ENCODE measurements at places on chromosomes 3 and 15.
A peak's percentile ranks its signal among the peaks of the same experiment; 100 is the strongest.

GRCh38 chr3:45435961-45436360 is 47.6 kb downstream of the LARS2 start:
- DNase-seq, result no peak

GRCh38 chr15:66647358-66647757 is 54.7 kb upstream of the SMAD6 start:
- DNase-seq, result no peak

- peak; percentile 97 for DNase-seq
These were observed 4.4 kb upstream of the CLDN11 start for GRCh38 chr3:170414202-170414663.

DNA sequence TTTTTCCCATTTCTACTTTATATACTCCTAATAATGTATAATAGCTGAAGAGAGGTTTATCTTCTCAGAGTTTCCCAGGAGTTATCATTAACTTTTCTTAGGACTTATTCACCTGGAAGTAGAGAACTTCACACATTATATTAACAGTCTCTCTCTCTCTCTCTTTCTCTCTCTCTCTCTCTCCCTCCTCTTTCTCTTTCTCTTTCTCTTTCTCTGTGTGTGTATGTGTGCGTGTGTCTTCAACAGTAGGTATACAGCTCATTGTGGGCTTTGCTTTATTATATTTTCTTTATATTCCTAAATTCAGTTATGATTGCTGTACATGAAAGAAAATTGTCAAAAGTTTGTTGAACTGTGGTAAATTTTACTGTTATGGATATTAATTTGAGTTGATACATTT is 353.8 kb downstream of the ROBO1 start:
- DNase-seq, result no peak

DNA sequence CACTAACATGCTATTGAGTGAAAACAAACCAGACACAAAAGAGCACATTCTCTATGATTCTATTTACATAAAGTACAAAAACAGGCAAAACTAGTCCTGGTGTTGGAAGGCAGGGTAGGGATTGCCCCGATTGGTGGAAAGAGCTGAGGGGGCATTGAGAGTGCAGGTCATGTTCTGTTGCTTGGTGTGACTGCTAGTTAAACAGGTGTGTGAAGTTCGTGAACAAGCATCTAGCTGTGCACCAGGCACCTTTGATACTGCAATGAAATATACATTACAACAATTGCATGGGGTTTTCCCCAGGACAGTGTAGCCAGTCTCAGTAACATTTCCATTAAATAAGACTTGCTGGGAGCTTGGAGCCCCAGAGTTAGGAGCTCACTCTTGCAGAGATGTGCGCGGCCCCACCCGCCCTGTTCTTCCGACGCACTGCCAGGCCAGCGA is 26.3 kb upstream of the THRB start:
- DNase-seq, result no peak

- DNase-seq, result peak; percentile 88
These were observed at the start of gene TRIP4 for GRCh38 chr15:64387562-64388168. TSS of gene TRIP4 (plus strand) at chr15:64387836. CDS start at chr15:64387864, 28 bp downstream.

DNA sequence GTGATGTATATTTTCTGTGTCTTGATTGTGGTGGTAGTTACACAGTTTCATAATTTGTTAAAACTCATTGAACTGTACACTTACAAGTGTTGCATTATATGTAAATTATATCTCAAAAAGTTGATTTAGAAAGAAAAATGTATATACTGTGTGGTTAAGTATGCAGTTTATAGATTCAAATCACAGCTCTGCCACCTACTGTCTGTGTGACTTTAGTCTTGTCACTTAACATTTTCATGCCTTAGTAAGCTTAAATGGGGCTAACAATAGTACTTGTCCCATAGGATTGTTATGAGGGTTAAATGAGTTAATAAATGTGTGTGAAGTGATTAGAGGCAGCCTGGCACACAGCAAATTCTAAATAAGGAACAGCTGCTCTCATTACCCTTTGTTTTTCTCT is 120.9 kb upstream of the P2RY1 start:
- no peak for DNase-seq

DNA sequence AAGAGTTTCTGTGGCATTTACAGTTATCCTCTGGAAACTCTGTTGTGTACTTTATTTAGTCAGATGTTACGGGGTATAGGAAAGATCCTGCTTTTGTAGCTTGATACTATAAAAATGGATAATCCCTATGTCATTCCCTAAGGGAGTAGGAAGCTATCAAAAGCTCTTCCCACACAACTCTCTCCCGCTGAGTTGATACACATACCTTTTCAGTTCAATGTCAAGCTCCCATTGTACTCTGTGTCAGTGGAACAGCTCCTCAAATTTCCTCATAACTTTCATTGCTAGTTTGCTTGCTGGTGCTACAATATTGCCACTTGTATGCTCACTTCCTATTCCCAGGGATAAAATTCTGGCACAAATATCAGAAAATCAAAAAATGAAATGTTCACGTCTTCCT is 893.3 kb upstream of the GBE1 start:
- no peak for DNase-seq

GRCh38 chr3:124826703-124827102 is 60.5 kb downstream of the ITGB5 start:
- DNase-seq, result peak; percentile 56

GRCh38 chr3:171703144-171703543 is 107.1 kb downstream of the PLD1 start:
- DNase-seq, result no peak

GRCh38 chr15:35206060-35206675 is 121.1 kb upstream of the NANOGP8 start:
- no peak for DNase-seq

DNA sequence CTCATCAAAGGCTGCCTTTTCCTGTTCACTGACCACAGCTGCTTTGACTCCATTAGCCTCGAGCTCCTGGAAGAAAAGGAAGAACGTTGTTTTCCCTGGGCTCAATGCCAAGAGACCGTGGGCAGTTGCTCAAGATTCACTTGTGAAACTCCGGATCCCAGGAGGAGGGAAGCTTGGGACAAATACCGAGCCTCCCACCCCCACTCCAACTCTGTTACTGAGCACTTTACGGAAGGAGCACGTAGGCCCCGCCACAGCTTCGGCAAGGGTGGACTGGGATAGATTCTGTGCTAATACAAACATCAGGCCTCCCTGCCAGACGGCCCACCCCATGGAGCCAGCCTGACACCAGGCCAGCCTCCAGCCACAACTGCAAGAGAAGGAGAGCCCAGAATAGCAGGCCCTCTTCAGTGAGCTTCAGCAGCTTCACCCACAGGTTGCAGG is 10.8 kb upstream of the FANCD2 start:
- peak; percentile 91 for DNase-seq

DNA sequence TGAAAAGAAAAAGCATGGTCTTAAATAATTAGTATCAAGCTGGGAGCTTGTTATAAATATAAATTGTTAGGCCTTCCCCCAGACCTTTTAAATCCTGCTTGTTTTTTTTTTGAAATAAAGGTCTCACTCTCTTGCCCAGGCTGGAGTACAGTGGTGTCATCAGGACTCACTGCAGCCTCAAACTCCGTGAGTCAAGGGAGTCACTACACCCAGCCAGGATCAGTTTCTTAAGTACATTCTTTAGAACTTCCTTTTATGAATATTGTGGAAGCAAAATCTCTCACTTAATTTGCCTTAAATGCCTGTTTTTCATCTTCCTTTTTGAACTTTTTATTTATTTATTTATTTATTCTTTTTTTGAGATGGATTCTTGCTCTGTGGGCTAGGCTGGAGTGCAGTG is 20.8 kb upstream of the DENND4A start:
- DNase-seq, result no peak

- no peak for DNase-seq
These were observed 557.2 kb downstream of the EPHB1 start for GRCh38 chr3:135352213-135352612.
